ENCODE measurements at places on chromosomes 13 and 19. TPM values are rescaled to one million over a fixed set of nuclear protein-coding genes. Genes with fewer than 3 reads are reported as not detected.

DNA sequence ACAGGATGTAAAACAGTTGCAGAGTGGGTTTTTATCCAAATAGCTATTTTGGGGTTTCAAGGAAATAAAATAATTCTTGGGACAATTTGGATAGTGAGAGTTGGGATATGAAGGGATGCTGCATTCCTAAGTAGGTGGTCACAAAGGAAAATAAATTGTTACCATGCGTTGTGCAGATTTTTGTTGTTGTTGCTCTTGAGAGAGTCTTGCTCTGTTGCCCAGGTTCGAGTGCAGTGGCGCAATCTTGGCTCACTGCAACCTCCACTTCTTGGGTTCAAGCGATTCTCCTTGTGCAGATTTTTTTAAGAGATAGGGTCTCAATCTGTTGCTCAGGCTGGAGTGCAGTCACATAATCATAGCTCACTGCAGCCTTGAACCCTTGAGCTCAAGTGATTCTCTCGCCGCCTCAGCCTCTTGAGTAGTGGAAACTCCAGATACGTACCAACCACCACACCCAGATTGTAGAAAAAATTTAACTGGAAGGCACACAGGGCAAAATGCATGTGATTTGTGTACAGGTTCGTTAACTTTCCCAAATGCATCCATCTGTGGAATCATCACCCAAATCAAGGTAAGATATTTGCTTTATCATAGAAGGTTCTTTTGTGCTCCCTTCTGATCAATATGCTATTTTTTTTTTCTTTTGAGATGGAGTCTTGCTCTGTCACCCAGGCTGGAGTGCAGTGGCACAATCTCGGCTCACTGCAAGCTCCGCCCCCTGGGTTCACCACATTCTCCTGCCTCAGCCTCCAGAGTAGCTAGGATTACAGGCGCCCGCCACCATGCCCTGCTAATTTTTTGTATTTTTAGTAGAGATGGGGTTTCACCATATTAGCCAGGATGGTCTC, 16.0 kb downstream of the SLC1A5 start:
- DNase-seq: no peak

- DNase-seq: no peak
These were observed 202.2 kb upstream of the STARD13 start for GRCh38 chr13:33487575-33488243.

TRPC4 gene
- total RNA-seq: not detected

DNA sequence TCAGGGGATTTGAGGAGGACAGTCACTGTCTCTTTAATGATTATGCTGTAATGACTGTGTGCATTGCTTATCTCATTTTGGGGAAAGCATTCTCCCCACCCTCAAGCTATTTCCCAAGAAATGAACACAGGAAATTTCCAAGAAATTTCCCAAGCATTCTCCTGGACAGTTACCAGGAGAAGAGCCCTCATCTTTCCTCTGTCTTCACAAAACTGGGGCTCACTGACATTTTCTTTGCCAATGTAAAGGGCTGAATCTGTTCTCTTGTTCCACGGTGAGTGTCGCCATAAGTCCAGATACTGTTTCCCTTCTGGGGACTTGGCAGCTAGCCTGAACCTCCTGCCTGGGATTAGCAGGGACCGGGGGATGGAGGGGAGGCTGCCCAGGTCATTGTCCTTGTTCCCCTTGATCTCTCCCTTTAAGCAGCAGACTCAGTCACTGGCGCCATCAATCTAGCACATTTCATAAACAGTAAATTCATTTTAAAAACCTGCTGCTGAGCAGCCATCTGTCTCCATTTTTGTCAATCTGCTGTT, 172.8 kb downstream of the DNAJC15 start:
- DNase-seq: no peak

DNA sequence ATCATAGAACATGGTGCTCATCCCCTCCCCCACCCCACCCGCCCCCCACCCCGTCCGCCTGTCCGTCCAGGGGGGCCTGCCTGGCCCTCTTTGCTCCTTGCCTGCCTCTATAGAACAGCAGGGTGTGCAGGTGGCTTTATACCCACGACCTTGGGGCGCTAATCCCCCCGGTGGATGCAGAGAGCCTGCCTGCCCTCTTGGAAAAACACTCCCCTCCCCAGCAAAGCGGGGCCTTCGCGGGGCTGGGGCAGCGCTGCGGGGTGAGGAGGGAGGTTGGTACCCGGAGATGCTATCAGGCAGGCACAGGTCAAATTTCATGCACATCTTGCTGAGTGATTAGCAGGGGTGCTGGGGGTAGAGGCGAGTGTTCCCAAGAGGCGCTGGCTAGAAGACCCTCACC, 21.9 kb downstream of the RFX1 start:
- DNase-seq: no peak

DNA sequence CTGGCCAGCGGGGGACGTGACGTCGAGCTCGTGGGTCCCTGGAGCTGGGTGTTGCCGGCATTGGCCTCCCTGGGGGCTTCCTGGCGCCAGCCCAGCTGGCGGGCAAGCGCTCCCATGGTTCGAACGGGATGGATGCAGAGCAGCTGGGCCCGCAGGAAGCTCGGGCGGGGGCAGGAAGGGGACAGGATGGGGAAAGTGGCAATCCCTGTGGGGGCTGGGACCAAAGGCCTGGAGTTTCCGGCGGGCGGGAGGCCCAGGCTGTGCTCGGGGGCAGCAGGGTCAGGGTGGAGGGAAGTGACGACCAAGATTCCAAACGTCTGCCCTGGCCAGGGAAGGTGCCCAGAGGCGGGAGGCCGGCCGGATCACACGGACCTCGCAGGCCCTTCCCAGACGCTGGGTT, 19.3 kb downstream of the PALM start:
- no peak for DNase-seq

DNA sequence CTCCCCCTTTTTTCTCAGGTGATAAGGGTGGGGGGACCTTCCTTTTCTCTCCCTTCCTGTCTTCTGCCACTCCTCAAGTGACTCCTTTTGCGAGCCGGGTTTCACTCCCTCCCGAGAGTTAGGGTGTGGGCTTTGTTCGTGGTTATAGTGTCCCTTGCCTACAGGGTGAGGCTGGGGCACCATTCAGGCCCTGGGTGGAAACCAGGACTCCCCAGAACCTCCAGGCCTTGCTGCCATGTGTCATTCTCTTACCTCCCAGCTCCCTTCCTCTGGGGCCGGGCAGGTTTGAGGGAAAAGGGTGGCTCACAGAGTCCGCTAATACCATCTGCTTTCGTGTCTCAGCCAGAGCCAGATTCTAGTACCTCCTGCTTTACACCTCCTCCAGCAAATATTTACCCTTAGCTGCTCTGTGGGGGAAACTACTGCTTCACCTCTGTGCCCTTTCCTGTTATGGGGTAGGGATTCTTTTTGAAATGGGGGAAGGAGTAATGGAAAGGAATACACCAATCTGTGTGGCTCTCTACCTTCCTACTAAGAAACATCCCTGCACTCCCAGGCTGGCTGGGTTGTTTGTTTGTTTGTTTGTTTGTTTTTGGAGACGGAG, 2.8 kb downstream of the ACTN4 start:
- no peak for DNase-seq

NLRP9 gene
- not detected for total RNA-seq

GRCh38 chr13:71274923-71275608, 591.9 kb downstream of the DACH1 start:
- DNase-seq: no peak

ZNF552 gene
- 4.4 TPM for total RNA-seq

SIGLEC5 gene
- not detected for total RNA-seq

DNA sequence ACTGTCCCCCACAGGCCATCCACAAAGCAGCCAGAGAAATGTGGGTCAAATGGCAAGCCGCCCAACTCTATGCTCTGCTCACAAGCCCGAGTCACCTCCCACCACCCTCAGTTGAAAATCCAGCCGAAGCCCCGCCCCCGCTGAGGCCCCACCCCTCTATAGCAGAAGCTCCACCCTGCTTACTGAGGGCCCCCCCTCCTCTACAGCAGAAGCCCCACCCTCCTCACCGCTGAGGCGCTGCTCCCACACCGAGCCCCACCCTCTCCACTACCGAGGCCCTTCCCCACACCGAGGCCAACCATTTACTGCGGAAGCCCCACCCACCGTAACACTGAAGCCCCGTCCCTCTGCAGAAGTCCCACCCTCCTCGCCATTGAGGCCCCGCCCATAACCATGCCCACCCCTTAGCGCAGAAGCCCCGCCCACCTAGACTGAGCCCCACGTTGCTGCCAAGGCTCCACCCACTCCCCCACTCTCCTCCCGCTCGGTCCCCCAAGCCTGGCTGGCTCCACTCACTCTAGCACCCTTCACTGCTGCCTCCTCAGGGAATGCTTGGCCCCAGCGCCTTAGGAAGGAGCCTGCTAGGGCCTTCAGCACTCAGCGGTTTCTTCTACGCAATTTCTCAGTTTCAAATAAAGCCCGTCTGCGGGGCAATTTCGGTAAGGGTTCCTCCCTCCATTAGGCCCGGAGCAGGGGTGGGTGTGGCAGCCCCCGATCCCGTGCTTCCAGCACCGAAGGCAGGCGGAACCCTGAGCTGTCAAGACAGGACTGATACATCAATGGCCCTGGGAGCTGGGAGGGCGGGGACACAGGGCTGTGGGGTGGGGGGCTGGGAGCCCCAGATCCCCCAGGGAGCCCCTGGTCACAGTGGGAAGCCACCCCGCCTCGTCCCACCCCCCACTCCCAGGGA, 9.0 kb upstream of the MYDGF start:
- DNase-seq: no peak

DNA sequence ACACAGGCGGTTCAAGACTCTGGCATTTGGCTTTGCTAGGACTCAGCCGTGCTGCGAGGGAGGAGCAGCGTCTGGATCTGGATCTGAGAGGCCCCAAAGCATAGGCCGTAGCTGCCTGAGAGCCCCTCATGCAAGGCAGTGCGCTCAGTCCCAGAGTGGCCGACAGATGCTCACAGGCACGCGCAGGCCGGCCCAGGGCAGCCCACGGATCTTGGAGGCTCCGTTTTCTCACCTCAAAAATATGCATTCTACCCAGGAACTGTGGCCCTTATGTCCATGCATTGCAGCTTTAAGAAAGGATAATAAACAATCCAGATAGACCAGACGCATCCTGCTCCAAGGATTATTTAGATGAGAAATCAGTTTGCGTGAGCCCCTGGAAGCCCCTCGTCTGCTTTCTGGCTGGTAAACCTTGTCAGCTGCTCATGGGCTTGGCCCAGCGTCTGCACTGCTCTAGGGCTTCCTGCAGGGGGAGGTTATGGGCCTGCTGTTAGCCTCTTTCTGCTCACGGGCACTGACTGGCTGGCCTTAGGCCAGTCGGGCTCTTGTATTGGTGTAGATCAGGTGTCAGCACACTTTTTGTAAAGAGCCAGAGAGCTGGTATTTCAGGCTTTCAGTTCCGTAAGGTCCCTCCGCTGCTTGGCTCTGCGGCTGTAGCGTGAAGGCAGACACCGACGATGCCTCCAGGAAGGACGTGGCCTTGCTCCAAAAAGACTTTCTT, 24.2 kb downstream of the TEX29 start:
- no peak for DNase-seq

ZNF790 gene
- total RNA-seq: 4.9 TPM

GRCh38 chr13:19590423-19590822, 29.1 kb upstream of the TPTE2 start:
- DNase-seq: no peak

GRCh38 chr19:17520865-17521264, 9.4 kb downstream of the PGLS start:
- DNase-seq: no peak

- DNase-seq: no peak
These were observed 181.1 kb downstream of the NUFIP1 start for GRCh38 chr13:44808185-44808584.

DNA sequence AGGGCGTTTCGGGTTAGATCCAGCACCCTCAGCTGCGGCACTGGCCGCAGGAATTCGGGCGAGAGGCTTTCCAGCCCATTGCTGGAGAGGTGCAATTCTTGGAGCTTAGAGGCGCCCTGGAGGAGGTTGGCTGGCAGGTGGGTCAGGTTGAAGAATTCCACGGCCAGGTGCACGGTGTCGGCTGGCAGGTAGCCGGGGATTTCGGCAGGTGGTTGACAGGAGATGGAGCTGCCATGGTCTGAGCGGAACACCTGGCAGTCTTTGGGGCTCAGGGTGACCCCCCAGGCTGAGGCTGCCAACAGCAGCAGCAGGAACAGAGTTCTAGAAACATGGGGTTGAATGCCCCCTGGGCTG, 1.3 kb downstream of the LRG1 start:
- no peak for DNase-seq

DNA sequence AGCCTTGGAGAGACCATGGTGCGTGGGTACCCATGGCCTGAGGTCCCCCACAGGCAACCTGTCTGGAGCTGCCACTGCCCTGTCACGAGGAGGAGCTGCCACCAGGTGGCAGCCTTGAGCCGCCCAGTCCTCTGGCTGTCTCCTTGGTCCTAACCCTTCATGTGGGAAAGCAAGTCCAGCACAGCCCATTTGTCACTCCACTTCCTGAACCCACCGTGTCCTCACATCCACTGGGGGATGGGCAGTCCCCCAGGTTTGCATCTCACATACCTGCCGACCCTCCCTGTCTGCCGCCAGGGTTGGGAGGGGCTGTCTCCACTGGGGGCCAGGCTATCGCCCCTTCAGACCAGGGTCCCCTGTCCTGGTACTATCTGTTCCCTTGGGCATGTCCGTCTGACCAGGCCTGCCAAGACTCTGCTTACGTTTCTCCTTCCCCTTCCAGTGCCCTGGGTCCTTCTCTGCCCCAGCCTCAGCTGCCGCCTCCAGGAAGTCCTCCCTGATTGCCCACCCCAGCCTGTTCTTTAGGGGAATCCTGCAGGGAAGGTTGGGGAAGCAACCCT, 4.5 kb downstream of the FAM174C start:
- DNase-seq: peak; percentile 85

ACTN4 gene
- 119 TPM for total RNA-seq

DNA sequence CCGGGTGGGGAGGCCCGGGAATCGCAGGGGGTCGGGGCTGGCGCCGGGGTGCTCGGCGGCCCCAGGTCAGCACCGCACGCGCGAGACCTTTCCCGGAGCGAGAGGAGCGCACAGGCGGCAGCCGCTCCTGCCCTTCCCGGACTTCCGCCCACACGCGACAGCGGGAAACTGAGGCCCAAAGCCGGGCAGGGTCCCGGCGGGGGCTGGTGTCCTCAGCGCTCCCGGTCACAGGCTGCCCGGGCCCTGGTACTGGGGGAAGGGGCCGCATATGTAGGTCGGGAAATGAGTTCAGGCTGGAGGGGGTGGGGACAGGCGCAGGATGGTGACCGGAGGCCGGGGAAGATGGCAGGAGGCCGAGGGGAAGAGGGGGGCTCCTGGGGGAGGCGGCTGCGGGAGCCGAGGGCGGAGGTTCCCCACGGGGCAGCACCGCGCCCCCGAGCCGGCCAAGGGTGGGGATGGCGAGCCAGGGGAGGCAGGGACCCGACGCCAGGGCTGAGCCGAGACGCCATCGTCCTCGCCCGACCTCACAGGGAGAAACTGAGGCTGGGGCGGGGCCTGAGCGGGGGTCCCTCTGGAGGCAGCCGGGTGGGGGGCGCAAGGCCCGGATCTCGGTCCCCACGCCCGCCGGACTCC, 662 bp downstream of the CBARP start:
- no peak for DNase-seq

DNA sequence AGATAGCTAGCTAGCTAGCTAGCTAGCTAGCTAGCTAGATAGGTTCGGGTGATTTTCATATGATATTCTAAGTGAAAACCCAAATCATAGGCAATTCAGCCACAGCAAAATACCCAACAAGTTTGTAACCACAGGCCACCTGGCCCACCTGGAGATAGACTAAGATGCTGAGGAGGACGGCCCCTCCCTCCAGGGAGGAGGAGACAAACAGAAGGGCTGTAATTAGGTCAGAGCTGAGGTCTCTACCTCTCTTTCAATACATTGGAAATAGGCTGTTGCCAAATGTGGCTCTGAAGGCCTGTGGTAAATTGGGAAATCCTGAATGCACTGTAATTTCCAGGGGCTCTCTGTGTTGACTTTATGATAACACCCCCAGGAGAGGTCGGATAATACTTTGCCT, 382.2 kb downstream of the FGF9 start:
- no peak for DNase-seq

GRCh38 chr19:39104186-39104596, 20.0 kb downstream of the ACP7 start:
- no peak for DNase-seq

GRCh38 chr13:26658448-26659385, 101.2 kb downstream of the WASF3 start:
- DNase-seq: no peak

Measured in activated naive CD4-positive, alpha-beta T cell treated with anti-CD3 and anti-CD28 coated beads for 36 hours (primary cell).